ENCODE measurements at places on chromosomes 4 and X.
A peak's percentile ranks its signal among the peaks of the same experiment; 100 is the strongest.

DNA sequence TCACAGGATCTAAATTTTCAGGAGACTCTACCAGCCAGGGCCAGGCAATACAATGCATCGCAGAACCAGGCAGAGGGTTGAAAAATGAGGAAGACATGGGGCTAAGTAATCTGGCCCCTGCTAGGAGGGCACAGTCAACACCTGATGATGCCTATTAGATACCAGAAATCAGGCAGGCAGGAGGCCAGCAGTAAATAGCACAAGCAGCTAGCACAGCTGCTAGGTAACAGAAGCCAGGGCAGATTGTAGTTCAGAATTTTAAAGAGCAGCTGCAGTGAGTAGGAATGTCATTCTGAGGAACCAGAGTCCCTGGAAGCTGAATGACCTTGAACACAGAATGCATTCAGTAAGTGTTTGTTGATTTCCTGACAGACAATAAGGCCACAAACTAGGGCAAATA lies 38.8 kb upstream of the TRPC5OS start:
- no peak for DNase-seq

DNA sequence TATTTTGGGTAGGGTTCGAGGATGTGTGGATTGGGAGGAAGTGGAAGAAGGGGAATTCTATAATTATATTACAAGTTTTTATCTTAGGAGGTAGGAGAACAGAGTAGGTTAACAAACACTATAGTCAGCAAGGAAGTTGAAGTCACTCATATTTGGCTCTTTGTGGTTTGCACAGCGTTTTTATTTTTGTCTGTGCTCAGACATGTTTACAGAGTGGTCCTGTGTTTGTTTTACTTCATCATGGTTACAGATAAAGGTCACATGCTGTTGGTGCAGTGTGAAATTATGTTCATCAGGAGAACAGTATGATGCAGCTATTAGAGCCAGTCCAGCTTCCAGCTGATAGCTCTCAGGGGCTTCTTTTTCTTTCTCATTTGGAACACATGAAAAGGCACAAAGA lies 299.9 kb upstream of the SFRP2 start:
- DNase-seq = peak; percentile 54

GRCh38 chr4:37802068-37802666 lies 24.3 kb upstream of the PGM2 start:
- DNase-seq = peak; percentile 69

DNA sequence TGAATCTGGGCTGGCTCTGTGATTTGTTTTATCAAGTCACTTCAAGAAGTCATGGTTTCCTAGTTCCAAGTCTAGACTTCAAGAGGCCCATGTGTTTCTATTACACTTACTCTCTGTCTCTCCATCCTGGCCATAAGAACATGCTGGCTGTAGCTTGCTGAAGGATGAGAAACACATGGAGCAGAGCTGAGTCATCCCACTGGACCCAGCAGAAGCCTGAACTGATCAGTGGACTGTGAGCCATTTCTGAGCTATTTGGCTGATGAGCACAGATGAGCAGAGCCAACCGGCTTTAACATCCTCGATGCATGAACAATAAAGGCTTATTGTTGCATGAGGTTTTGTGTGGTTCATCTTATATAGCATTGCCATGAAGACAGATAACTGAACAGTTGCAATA lies 290.6 kb upstream of the BOD1L1 start:
- DNase-seq = peak; percentile 97

DNA sequence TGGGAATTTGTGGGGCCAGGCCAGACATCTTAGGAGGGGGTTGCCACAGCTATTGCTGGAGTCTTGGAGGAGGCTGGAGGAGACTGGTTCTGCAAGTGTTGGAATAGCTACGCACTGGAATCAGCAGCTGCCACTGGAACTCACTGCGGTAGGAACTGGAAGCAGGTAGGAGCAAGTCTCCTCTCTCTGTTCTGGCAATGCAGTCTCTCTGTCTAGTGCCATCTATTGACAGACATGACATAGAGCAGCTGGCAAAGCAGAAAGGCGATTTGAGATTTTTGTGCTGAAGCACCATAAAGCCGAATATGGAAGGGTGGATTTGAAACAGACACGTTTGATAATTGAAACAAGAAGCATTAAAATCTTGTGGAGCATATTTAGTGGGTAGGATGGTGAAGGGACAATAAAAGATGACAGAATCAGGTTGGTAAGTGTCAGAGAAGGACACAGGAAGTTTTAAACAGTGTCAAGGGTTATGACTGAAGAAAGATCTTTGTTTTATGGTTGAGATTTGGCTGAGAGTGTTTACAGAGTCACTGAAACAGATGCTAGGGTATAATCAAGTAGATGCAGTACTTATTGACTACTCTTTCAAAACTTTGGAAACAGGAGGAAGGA lies 23.5 kb upstream of the SYNPO2 start:
- peak; percentile 82 for DNase-seq

DNA sequence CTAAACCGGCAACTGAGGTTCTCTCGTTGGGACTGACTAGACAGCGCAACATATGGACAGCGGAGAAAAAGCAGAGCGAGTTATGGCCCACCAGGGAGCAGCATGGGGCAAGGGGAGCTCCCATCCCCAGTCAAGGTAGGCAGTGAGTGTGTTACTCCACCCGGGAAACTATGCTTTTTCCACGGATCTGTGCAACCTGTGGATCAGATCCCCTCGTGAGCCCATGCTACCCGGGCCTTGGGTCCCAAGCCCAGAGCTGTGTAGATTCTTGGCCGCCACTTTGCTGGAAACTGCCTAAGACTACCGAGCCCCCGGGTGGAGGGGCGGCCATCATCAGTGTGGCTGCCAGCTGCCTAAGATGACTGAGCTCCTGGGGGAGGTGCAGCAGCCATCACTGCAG lies 140.9 kb downstream of the PAPSS1 start:
- DNase-seq = no peak

GRCh38 chr4:70706044-70706461 lies 15.7 kb upstream of the RUFY3 start:
- peak; percentile 39 for DNase-seq

DNA sequence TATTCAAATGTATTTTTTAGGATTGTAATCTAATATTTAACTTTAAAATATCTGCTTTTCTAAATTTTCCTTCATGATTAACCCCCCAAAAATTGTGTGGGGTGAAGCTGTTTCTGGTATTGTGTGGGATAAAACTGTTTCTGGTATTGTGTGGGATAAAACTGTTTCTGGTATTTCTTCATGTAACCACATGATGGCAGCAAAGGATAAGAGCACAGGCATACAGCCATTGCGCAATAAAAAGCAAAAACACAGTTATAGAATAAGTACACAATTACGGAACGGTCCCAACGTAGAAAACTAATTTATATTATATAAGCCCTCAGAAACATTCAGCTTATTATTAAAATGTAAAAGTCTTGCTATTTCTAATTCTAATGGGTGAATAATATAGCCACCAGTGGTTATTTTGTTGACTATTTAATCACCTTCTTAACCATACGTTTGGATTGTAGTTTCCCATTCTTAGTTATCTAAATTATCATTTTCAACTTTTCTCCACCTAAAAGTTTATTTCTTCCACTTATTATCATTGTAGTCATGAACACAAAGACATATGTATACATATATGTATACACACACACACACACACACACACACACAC lies 333.9 kb upstream of the FSTL5 start:
- DNase-seq = peak; percentile 69

DNA sequence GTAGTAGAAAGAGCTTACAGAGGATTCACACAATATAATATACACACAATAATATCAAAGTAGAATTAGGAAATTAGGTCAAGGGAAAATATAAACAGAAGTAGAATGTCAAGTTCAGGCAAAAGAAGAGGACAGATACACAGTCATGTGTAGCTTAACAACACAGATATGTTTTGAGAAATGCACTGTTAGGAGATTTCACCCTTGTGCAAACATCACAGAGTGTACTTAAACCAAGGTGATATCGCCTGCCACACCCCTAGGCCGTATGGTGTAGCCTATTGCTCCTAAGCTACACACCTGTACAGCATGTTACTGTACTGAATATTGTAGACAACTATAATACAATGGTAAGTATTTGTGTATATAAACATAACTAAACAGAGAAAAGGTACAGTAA lies 110.0 kb upstream of the EDNRA start:
- DNase-seq = no peak

- no peak for DNase-seq
Measured at GRCh38 chr4:162422312-162422711, 258.5 kb upstream of the FSTL5 start.

- no peak for DNase-seq
Measured at GRCh38 chrX:21374994-21375707, 933 bp downstream of the CNKSR2 start.

- peak; percentile 55 for DNase-seq
Measured at GRCh38 chrX:40148385-40149285, 50.9 kb upstream of the BCOR start.

GRCh38 chr4:156884183-156884582 lies 87.4 kb downstream of the PDGFC start:
- DNase-seq = no peak

DNA sequence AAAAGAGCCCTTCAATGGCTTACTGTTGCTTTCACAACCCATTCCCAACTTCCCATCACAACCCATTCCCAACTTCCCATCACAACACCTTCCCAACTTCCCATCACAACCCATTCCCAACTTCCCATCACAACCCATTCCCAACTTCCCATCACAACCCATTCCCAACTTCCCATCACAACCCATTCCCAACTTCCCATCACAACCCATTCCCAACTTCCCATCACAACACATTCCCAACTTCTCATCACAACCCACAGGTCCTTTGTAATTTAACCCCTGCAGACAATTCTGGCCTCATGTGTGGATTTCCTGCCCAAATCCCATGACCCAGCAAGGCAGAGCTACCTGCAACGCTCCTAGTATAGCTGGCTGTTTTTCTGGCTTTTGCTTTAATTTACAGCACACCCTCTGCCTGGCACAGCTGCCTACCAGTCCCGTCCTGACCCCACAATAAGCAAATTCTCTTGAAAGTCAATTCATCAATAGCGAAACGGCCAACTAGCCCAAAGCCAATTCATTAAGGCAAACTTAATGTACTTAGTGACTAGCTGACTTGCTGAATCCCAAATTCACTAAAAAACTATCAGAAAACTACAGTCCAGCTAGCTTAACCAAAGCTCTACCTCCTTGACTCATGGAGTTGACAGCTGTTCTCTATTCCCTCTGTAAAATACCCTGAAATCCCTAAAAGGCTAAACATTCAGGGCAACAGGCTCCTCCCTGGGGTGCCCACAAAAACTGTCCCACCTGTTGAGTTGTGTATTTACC lies 75.6 kb downstream of the AFAP1 start:
- no peak for DNase-seq

DNA sequence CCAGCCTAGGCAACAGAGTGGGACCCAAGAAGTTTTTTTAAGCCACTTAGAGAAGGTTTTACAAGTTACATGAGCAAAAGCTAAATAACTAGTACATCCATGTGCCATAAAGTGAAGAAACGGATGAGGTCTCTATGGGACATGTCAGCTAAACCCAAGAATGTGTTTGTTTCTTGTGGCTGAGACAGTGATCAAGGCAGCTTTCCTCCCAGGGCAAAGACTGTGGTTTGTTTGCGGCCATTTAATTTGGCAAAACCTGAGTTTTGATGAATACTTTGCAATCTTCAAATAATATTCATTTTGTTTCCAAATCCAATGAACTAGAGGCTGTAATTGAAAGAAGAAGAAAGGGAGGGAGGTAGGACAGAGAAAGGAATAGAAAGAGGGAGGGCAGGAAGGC lies 44.9 kb upstream of the SLC2A9 start:
- DNase-seq = no peak

DNA sequence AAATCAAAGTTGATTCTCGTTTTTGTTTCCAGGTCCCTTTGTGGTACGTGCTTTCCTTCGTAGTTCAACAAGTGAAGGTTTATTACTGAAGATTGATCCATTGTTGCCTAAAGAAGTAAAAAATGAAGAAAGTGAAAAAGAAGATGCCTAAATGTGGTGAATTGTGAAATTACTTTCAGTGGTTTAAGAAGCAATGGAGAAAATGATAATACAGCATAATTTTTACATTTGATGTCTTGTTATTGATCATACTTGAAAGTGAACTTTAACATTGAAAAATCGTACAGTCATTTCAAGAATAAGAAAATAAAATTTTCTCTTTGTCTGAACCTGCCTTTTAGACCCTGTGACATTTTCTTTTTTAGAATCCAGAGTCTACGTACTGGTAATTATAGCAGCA lies 89.8 kb downstream of the MRPL1 start:
- DNase-seq = no peak

- DNase-seq = no peak
Measured at GRCh38 chr4:91567594-91567993, 736.2 kb upstream of the GRID2 start.

- no peak for DNase-seq
Measured at GRCh38 chr4:47749858-47750257, 88.0 kb downstream of the CORIN start.

- no peak for DNase-seq
Measured at GRCh38 chr4:174177536-174177935, 105.9 kb downstream of the FBXO8 start.

DNA sequence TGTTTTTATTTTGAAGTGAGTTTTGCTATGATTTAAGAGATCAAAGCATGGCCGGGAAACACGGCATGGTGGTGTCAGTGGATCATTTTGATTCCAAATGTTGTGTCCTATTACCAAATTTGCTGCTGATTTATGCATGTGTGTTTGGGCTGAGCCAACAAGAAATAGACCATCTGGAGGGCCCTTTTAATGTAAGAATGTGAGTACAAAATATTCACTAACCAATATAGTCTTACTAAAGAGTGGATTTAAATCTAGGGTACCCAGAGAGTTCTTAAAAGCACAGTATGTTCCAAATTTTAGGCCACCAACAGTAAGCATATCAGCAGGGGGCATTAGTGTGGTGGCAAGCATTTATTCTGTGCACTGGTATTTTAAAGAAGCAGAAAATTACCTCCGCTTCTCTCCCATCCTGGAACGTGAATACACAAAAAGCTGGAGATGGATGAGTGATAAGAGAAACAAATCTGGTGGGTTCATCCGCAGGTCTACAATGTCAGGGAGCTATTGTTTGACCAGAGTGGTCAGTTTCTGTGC lies 444.4 kb upstream of the IGFBP7 start:
- no peak for DNase-seq

- no peak for DNase-seq
Measured at GRCh38 chrX:27463187-27463586, at the start of gene PPP4R3C. Gene PPP4R3C (minus strand): TSS chrX:27463341. CDS start chrX:27463296, 45 bp downstream.

DNA sequence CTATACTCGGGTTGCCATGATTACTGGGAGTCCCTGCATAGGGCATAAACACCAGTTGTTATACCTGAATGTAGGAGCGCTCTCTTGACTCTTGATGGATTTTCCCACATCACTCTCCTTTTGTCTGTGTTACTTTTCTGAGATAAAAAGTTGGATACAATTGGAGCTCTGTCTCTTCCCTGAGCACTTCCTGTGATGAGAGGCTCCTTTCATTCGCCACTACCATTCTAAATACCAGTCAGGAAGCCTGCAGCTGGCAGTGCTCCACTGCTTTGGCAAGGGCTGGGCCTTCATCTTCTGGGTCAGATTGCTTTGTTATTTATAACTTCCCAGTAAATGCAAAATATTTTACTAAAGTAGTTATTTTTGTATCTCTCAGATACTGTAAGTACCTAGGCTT lies 13.9 kb downstream of the TCEANC start:
- no peak for DNase-seq
